ENCODE measurements at places on chromosomes 5 and 9.

DNA sequence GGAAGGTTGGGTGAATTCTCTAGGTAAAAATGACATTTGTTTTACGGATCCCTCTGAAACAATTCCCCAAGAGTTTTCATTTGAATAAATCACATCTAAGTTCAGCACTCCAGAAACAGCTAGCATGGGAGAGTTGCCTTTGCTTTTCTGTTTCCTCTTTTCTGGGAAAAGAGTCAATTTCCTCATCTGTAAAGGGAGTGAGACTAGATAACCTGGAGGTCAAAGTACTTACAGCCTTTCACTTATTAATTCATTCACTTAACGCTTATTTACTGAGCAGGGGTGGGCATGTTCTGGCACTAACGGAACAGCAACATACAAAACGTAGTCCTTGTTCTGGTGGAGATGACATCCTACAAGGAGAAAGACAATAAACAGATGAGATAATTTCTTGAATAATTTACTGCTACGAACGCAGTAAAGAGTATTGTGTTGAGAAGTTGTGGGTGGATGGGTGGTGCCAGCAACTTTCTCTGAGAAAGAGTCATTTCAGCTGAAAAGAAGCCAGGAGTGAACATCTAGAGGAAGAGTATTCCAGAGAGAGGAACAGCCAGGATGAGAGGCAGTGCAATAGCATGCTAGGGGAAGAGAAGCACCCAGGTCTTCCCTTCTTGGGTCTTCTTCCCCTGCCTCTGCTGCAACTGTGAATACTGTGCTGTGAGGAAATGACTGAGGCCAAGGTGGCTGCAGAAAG, 335.6 kb downstream of the ZSWIM6 start:
- no peak for DNase-seq

GRCh38 chr5:90437663-90438062, 28.1 kb upstream of the CETN3 start:
- no peak for DNase-seq

DNA sequence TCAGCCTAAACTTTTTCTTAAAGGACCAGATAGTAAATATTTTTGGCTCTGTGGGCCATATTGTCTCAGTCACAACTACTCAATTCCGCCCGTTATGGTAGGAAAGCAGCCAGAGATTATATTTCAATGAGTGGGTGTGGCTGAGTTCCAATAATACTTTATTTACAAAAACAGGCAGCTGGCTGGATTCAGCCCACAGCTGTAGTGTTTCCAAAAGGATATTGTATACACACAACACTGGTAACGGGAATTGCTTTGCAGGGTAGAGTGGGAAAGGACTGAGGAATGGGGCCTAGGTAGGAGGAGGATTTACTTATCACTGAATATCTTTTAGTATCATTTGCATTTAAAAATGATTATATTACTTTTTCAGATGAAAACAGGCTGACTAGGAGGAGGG, 21.0 kb downstream of the GCNT4 start:
- no peak for DNase-seq

DNA sequence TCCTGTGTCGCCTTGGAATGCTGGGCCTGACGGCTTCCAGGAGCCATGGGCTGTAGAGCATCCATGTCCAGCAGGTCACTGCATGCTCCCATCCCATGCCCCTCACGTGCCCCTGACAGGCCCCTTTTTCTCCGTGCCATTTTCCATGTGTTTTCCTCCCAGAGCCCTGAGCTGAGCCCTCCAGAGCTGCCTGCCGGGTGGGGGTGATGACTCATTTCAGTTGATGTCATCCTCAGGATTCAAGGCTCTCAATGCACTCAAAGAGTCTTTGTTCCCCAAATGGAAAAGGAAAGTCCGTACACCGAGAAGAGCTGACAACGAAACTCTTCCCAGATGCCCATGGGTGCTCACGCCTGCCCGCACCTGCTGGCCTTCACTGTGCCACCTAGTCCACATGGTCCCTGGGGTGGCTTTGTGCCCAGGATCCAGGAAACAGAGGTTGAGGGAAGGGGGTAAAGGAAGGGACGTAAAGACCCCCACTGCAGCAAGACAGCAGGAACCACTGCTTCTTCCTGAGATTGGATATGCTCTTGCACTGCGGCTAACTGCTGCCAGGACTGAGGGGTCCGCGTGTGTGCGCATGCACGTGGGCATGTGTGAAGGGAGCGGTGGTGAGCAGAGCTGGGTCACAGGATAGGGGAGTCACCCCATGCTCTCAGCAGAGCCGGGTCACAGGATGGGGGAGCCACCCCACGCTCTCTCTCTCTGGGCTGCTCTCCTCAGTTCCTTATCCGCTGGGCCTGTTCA, 27.6 kb downstream of the COL15A1 start:
- no peak for DNase-seq

- no peak for DNase-seq
These were observed 71.8 kb upstream of the LRRC70 start for GRCh38 chr5:62506659-62507460.

DNA sequence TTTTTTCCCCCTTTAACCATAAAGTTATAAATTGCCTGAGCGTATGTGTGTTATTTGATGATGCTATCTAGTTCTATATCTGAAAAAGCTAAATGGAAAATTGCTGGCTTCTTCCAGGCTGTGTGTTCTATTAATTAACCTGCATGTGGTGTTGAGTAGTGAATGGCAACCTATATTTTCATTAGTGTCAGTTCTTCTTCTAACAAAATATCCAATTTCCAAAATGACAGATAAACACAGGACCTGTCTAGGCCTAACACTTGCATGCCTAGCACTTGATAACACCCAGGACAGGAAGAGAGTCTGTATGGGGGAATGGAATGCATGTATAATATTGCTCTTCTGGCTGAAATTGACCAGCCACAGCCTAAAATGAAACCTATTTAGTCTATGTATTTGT, 91.7 kb downstream of the CD180 start:
- DNase-seq, result no peak

- DNase-seq, result no peak
These were observed 262.8 kb downstream of the RFX3 start for GRCh38 chr9:3262826-3263529.

DNA sequence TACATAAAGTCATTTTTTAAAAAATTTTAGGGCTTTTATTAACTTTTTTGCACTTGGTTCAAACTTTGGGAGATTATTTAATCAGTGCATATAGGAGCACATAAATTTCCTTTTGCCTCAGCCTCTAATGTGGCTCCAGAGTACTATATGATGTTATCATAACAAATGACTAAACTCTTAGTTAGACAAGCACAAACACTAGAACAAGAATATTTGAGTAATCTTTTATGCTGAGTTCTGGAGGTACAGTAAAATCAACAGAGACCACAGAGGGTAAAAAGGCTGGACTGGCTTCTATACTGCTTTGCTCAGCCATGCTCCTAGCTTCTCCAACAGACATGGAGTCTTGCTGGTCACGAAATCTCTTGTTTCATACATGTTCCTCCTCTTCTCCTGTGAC, 52.5 kb upstream of the SGCD start:
- no peak for DNase-seq

GRCh38 chr9:4923580-4924544, 61.2 kb upstream of the JAK2 start:
- peak; percentile 37 for DNase-seq

GRCh38 chr5:72313141-72313540, 6.9 kb downstream of the MRPS27 start:
- no peak for DNase-seq

DNA sequence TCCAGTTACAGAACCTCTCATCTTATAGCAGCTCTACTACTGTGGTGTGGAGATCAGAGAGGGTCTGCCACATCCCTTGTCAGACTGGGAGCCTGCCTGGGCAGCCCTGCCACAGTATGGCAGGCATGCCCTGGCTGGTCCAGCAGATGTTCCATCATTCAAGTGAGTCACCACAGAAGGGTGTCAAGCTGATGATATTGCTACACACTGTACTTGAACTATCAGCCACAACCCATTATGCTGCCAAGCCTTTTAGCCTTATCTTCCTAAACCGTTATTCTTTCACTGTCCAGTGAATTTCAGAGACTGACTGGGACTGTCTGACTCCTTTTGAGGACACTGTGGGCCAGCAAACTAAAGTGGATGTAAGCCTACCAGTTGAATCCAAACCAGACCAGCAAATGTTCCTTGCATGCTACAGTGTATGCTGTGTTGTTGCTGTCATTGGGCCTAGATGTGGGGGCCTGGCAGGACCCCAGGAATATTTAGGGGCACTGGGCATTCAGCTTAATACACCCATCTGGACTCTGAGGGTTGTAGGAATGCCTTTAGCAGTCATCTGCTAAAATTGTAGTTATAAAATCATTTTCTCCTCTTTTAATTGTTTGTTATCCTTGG, 202.6 kb downstream of the NR3C1 start:
- no peak for DNase-seq

- no peak for DNase-seq
These were observed 32.7 kb downstream of the GRIA1 start for GRCh38 chr5:153523211-153523610.

- DNase-seq, result no peak
These were observed 30.5 kb upstream of the EEIG1 start for GRCh38 chr9:128011071-128011817.

GRCh38 chr5:157328277-157328912, 62.5 kb downstream of the CYFIP2 start:
- DNase-seq, result peak; percentile 47

DNA sequence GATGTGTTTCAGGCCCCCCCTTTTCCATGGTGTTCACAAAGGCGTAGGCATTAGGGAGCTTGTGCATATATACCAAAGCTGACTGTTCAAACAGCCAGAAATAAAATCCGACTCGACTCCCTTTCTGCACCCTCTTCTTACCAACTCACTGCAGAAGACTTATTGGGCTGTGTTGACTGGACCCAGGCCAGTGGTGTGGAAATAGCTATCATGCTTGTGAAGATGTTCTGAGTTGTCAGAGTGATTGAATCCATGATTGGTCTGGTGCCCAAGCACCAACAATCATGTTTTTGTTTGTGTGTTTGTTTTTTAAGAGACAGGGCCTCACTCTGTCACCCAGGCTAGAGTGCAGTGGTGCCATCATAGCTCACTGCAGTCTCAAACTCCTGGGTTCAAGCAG, 21.6 kb downstream of the TJP2 start:
- DNase-seq, result no peak

- DNase-seq, result no peak
These were observed 170.6 kb upstream of the RFX3 start for GRCh38 chr9:3696368-3696767.

GRCh38 chr5:181260720-181261319, at the start of gene TRIM52:
Gene TRIM52 (minus strand): TSS chr5:181261143. CDS start chr5:181260813, 330 bp downstream.
- DNase-seq, result peak; percentile 91

DNA sequence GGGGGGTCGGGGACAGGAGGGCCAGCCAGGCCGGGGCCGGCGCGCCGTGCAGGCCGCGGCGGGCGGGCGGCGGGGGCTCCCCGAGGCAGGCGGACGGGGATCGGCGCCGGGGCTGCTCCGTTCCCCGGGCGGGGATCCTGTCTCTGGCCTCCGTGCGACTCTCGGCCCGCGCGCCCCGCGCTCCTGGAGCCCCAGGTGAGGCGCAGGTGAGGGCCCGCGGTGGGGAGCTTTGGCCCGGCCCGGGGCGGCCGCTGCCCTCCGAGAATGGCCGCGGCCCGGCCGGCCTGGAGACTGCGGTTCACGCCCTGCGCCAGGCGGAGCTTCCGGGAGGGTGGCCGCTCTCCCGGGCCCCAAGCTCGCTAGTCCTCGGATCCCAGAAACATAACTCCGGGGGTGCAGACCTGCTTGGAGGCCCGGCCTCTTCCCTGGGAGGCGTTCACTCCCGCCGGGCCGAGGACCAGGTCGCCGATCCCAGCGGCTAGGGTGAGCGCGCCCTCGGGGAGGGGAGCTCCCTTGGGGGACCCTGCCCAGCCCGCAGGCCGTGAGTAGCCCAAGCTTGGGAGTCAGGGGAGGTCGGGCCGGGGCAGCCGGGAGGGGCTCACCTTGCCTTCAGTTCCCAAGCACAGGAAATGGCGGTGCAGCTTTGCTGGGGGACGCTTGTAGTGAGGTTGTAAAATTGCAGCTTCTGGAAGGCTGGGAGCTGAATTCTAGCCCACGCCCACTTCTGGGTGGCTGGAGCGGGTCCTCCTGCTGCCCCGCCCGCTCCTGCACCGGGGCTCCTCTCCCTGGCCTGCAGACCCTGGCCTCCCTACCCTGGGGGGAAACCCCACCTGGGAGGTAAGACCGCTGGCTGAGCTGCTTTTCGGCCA, 723 bp downstream of the PPP1R26 start:
- DNase-seq, result no peak

GRCh38 chr5:2178528-2178927, 295.8 kb upstream of the IRX4 start:
- no peak for DNase-seq

GRCh38 chr9:89888677-89889076, 283.9 kb downstream of the GADD45G start:
- no peak for DNase-seq

DNA sequence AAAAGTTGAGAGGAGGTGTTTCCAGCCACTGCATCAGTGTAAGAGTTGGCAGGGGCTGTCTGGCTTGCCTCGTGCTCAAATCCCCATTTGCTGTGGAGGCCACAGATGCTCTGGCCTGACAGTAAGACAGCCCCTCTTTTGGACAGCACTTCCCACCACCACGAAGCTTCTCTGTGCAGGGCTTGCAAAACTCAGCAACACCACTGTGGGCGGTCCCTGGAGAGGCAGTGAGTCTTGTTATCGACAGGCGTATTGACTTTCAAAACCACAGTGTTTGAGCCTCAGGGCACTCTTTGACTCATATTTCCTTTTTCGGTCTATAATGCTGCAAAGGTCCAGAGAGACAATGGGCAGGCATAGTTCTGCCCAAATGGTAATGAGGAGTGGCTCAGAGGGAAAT, 539.5 kb downstream of the EBF1 start:
- no peak for DNase-seq

DNA sequence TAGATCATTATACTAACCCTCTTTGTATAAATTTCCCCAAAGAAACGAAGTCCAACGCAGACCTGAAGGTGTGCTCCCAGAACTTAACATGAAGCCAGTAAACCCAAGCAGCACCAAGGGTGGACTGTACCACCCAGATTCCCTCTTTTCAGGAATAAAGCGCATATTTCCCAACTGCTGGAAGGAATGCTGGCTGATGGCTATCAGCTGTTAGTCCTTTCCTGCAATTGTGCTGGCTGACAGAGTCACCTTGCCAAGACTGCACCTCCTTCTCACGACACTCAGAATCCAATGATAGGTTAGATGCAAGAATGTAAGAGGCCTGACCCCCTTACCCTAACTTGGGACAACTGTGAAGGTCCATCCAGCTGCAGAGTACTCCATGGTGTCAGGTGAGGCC, 93.9 kb downstream of the MAPKAP1 start:
- DNase-seq, result no peak

DNA sequence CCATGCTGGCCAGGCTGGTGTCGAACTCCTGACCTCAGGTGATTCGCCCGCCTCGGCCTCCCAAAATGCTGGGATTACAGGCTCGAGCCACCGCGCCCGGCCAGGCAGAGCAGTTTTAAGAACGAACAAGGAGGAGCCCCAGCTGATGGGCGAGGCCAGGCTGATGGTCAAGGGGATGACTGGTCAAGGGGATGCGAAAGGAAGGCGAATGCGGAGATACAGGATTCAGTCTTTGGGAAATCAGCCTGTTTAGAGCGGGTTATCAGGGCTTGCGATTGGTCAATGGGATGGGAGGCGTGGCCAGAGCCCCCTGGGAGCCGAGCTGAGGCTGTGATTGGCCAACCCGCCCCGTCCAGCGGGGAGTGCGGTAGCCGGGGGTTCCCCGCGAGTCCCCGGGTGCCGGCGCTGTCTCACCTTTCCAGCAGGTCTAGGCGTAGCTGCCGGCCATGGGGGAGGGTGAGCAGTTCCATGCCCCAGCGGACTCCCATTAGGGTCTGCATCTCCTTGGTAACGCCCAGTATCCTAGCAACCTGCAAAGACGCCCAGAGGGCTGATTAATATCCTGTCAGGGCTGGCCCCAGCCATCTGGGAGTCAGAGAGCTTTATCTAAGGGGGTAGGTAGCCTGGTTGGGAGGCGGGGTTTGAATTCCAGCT, 7.5 kb upstream of the TOR2A start:
- no peak for DNase-seq

All from activated naive CD8-positive, alpha-beta T cell treated with anti-CD3 and anti-CD28 coated beads, Interleukin-2, amount 10 ng/mL, durations not matched to agents 7 days and 5 days (primary cell).